Stimulated activated CD8-positive, alpha-beta memory T cell treated with anti-CD3 and anti-CD28 coated beads, Interleukin-4, amount 100 ng/mL, for 24 hours (primary cell): ENCODE measurements at places on chromosomes 2 and 18.

GRCh38 chr2:98477506-98477905 is 32.8 kb downstream of the INPP4A start:
- no peak for DNase-seq

DNA sequence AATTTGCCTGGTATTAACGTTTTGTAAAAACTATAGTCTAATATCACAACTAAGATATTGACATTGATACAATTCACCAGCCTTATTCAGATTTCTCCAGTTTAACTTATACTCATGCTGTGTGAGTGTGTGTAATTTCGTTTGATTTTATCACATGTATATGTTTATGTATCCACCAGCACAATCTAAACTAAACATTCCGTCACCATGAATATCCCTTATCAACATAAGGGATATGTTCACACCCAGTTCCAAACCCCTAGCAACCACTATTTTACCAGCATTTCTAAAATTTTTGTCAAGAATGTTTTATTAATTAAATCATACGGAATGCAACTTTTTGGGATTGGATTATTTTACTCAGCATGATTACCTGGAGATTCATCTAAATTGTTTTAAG is 450.3 kb downstream of the FBXO15 start:
- no peak for DNase-seq

DNA sequence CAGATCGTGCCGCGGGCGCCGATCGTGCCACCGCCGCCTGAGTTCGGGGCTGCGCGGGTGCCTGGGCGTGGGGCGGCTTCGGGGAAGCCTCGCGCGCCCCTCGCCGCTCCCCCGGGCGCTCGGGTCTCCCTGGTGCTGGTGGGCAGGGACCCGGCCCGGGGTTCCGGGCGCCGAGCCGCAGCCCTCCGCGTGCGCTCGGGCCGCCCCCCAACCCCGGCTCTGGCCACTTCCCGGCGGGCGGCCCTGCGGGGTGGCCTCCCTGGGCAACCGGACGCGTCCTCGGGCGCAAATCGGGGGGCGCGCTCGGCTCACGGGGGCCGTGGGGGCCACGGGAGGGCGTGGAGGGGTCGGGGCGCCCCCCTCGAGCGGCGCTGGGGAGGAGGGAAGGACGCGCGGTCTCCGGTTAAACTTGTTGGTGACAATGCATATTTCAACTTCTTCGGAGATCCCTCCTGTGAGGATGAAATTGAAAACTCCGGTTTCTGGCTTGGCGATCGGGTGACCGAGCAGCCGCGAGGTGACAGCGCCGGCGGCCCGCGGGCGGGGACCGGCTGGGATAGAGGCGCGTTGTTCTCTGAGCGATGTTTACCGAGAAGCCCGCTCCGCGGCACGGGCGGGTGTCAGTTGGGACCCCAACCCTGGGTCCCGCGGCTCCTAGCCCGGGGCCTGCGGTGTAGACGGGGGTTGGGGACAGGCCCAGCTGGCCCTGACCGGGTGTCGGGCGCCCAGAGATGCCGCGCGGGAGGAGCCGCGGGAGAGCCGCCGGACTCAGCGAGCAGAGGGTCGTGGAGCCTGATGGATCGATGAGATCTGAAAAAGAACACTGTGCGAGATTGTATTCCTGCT is 676 bp downstream of the SH3BP4 start:
- no peak for DNase-seq

- DNase-seq = no peak
Observed at GRCh38 chr18:148841-149240, 9.5 kb upstream of the USP14 start.

DNA sequence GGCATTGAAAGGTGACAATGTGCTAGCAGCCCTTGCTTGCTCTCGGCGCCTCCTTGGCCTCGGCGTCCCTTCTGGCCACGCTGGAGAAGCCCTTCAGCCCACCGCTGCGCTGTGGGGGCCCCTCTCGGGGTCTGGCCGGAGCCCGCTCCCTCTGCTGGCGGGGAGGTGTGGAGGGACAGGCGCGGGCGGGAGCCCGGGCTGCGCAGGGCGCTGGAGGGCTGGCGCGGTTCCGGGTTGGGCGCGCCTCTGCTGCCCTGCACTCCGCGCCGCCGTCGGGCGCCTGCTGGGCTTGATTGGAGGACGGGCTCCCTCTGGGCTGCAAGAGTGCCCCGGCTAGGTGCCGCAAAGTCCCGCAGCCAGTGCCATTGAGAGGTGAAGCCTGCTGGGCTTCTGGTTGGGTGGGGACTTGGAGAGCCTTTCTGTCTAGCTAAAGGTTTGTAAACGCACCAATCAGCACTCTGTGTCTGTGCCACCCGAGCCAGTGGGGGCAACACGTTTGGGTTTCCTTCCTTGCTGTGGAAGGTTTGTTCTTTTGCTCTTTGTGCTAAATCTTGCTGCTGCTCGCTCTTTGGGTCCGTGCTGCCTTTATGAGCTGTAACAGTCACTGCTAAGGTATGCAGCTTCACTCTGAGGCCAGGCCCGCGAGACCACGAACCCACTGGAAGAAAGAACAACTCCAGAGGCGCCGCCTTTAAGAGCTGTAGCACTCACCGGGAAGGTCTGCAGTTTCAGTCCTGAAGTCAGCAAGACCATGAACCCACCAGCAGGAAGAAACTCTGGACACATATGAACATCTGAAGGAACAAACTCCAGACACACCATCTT is 14.8 kb upstream of the IMP4 start:
- DNase-seq = no peak

- DNase-seq = no peak
Observed at GRCh38 chr2:219752726-219753125, 125.3 kb downstream of the SLC4A3 start.

GRCh38 chr2:205683502-205684367 is 1.4 kb downstream of the NRP2 start:
- DNase-seq = no peak

- DNase-seq = no peak
Observed at GRCh38 chr2:229179628-229180027, 91.5 kb downstream of the PID1 start.

DNA sequence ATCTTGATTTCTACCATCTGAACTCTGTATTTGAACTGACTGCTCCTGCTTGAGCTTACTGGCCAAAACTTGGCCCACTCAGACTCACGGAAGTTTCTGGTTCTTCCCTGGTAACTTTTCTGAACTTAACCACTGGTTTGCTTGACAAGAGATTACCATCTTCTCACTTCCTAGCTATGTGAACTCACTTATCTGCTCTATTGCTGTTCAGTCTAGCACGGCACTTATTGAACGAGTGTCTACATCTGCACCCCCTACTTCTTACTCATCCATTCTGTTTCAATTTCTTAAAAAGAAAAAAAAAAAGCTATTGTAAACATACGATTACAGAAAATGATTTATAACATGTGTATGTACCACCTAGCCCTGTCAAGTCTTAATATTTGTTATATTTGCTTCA is 9.0 kb downstream of the CKAP2L start:
- no peak for DNase-seq

GRCh38 chr2:57461624-57462023 is 585.0 kb upstream of the VRK2 start:
- DNase-seq = no peak

- DNase-seq = no peak
Observed at GRCh38 chr2:188326290-188326668, 34.6 kb downstream of the GULP1 start.

GRCh38 chr2:109177635-109178034 is 48.6 kb downstream of the SH3RF3 start:
- DNase-seq = no peak

GRCh38 chr2:143397884-143398614 is 268.8 kb downstream of the ARHGAP15 start:
- no peak for DNase-seq

DNA sequence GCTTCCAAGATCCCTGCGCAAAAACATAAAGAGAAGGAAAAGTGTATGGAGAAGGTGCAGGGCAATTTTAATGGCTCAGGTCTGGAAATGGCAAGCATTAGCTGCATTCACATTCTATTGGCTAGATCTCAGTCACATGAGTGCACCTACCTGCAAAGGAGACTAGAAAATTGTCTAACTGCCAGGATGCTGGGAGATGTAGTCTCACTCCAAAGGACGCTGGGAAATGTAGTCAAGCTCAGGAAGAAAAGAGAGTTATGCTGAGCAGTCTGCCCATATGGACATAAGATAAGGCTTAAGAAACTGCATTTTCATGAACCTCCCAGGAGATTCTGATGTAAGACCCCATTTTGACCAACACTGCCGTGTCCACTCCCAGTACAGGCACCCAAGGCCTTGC is 9.5 kb upstream of the KLHL29 start:
- no peak for DNase-seq

- no peak for DNase-seq
Observed at GRCh38 chr2:34373586-34374233, 774.6 kb upstream of the FAM98A start.

GRCh38 chr18:3578621-3579020 is 128.6 kb downstream of the TGIF1 start:
- DNase-seq = no peak
